Daoy (cell line): ENCODE measurements at places on chromosomes 3 and 15. TPM values are rescaled to one million over a fixed set of nuclear protein-coding genes. Genes with fewer than 3 reads are reported as not detected.

- no peak for DNase-seq
Observed at GRCh38 chr15:48792408-48792807, 18.5 kb downstream of the CEP152 start.

GRCh38 chr3:191972714-191973398, 511.9 kb downstream of the PYDC2 start:
- no peak for DNase-seq

DNA sequence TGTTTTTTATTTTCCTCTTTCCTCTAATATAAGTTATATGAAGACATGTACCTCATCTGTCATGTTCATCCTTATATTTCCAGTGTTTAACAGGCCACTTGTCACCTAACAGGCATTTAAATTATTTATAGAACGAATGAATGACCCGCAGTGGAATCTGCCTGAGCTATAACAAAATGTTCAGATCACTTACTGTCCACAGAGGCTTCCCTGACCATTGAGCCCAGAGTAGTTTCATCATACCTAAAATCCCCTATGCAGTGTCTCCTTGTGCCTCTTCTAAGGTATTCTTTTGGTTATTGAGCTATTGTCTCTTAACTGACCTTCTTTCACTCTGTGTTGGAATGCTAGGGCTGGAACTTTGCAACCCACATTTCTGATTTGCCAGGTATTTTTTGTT, 748.5 kb downstream of the NTRK3 start:
- no peak for DNase-seq

GRCh38 chr15:37289109-37289765, 188.9 kb upstream of the MEIS2 start:
- no peak for DNase-seq

SLC28A1 gene
- total RNA-seq = not detected in 2 replicates
